ENCODE measurements at places on chromosomes 2 and 18. TPM values are rescaled to one million over a fixed set of nuclear protein-coding genes. Genes with fewer than 3 reads are reported as not detected.

- no peak overlapping the region for H3K4me3 ChIP-seq
- no peaks in the 10 kb centered on the region for H3K36me3 ChIP-seq
- peaks cover 4% of the 10 kb centered on the region for H3K27me3 ChIP-seq
- no peak overlapping the region for H3K27ac ChIP-seq
Observed at GRCh38 chr2:232955856-232956255, 57.2 kb downstream of the NGEF start.

Gene NYAP2
- polyA plus RNA-seq = 0.31 TPM

- no peaks in the 10 kb centered on the region for H3K27me3 ChIP-seq
- DNase-seq = no peak
- H3K36me3 ChIP-seq = no peaks in the 10 kb centered on the region
- no peak overlapping the region for H3K4me3 ChIP-seq
- no peaks in the 10 kb centered on the region for H3K4me1 ChIP-seq
Observed at GRCh38 chr2:4217737-4218136, 514.4 kb downstream of the DCDC2C start.

Gene FEV
- polyA plus RNA-seq = not detected

Gene HSBP1L1
- polyA plus RNA-seq = 5.6 TPM

- H3K27me3 ChIP-seq = no peaks in the 10 kb centered on the region
- H3K4me1 ChIP-seq = no peaks in the 10 kb centered on the region
- H3K27ac ChIP-seq = no peak overlapping the region
- no peak for DNase-seq
- no peaks in the 10 kb centered on the region for H3K36me3 ChIP-seq
Observed at GRCh38 chr18:57898506-57899124, 95.5 kb upstream of the ATP8B1 start.

DNA sequence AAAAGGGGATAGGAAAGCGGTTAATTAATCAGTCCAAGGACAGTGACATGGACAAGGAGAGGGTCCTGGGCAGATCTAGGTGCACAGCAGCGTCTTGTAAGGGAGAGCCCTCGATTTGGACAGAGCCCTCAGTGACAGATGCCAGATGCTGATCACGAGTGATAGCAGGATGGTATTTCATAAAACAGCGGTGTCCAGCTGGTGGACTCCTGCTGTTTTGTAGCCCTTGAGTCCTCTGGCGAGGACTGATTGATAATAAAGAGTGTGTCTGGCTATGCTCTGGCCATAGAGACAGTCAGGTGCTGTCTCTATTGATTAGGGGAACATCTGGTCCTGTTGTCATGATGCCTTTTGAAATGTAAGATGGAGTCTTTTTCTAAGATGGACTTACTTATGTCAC, 180.7 kb downstream of the NCK2 start:
- H3K4me3 ChIP-seq = no peak overlapping the region
- H3K27ac ChIP-seq = no peak overlapping the region
- DNase-seq = no peak
- H3K36me3 ChIP-seq = no peaks in the 10 kb centered on the region

- no peak overlapping the region for H3K4me3 ChIP-seq
- no peak for DNase-seq
- H3K27ac ChIP-seq = no peak overlapping the region
- H3K27me3 ChIP-seq = no peaks in the 10 kb centered on the region
Observed at GRCh38 chr2:159185401-159186130, 100.9 kb downstream of the WDSUB1 start.

Gene ST8SIA5
- polyA plus RNA-seq = 5.2 TPM

Gene SEPTIN2
- polyA plus RNA-seq = 262 TPM

GRCh38 chr2:3037196-3038194, 340.1 kb downstream of the EIPR1 start:
- no peaks in the 10 kb centered on the region for H3K36me3 ChIP-seq
- DNase-seq = no peak
- H3K4me3 ChIP-seq = no peak overlapping the region
- peaks cover 20% of the 10 kb centered on the region for H3K4me1 ChIP-seq

DNA sequence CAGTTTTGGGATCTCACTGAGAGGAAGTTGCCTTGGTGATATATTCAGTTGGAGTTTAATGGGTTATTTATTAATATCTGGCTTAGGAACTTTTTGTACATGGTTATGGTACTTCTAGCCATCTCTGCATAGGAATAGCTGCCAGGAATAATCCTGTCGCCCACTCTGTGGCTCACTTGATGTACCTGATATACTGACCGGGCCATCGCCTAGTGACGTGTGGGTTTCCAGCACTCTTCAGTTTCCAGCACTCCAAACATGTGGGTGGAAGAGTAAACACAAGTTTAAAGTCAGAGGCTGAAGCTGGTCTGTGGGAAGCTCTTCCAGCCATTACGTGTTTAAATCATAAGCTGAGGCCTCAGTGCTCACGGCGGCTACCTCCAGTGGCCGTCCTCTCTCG, 44.3 kb upstream of the AGAP1 start:
- H3K4me1 ChIP-seq = peaks cover 5% of the 10 kb centered on the region
- DNase-seq = no peak
- H3K36me3 ChIP-seq = no peaks in the 10 kb centered on the region
- no peak overlapping the region for H3K4me3 ChIP-seq

GRCh38 chr2:59047373-59047995, 806.4 kb upstream of the FANCL start:
- peak overlapping the region; percentile 32 for H3K27ac ChIP-seq
- no peak overlapping the region for H3K4me3 ChIP-seq
- no peaks in the 10 kb centered on the region for H3K27me3 ChIP-seq
- no peaks in the 10 kb centered on the region for H3K36me3 ChIP-seq
- DNase-seq = peak; percentile 91

Gene GALNT14
- polyA plus RNA-seq = 2.6 TPM

Gene IL36B
- polyA plus RNA-seq = not detected

Gene ANKZF1
- polyA plus RNA-seq = 22.5 TPM

Gene FER1L5
- 2.0 TPM for polyA plus RNA-seq

- H3K4me1 ChIP-seq = peaks cover 8% of the 10 kb centered on the region
- no peak overlapping the region for H3K27ac ChIP-seq
- H3K36me3 ChIP-seq = no peaks in the 10 kb centered on the region
- H3K4me3 ChIP-seq = no peak overlapping the region
- DNase-seq = no peak
- H3K27me3 ChIP-seq = peaks cover 12% of the 10 kb centered on the region
Observed at GRCh38 chr2:239608723-239609122, 207.9 kb upstream of the HDAC4 start.

DNA sequence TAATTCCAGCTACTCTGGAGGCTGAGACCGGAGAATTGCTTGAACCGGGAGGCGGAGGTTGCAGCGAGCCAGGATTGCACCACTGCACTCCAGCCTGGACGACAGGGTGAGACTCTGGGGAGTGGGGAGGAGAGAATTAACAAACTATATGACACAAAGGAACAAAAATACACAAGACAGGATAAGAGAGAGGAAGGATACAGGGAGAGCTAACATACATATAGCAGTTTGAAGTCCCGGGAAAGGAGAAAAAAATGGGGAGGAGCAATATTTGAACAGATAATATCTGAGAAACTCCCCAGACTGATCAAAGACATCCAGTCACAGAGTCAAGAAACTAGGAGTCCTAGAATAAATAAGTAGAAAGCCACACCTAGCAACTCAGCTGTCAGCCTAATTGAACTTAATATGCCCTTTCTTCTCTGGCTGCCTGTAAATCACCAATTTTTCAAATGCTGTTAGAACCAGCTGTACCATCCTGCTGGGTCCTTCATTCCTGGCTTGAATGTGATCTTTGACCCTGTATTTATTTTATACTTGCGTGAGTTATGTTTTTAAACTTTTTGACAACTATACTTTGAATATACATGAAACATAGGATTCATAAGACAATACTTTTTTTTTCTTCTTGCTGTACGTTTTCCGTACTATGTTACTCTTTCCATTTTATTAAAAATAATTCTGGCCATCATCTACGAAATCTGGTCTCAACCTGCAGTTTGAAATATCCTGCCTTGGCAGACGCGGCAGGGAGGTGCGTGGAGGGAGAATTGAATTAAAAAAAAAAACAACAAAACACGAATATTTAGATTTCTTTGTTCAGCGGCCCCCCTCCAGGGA, 876 bp upstream of the CYP27A1 start:
- H3K36me3 ChIP-seq = no peaks in the 10 kb centered on the region
- no peaks in the 10 kb centered on the region for H3K27me3 ChIP-seq
- peak overlapping the region; percentile 75 for H3K4me3 ChIP-seq
- peak; percentile 45 for DNase-seq

Gene POLE4
- polyA plus RNA-seq = 53.6 TPM

GRCh38 chr2:181041661-181042060, 61.3 kb downstream of the UBE2E3 start:
- no peaks in the 10 kb centered on the region for H3K36me3 ChIP-seq
- H3K4me1 ChIP-seq = no peaks in the 10 kb centered on the region
- no peak overlapping the region for H3K4me3 ChIP-seq
- no peaks in the 10 kb centered on the region for H3K27me3 ChIP-seq
- no peak overlapping the region for H3K27ac ChIP-seq

Gene UNC50
- 27.7 TPM for polyA plus RNA-seq

Gene RAB27B
- polyA plus RNA-seq = 1.1 TPM

GRCh38 chr18:42157420-42157819, 202.4 kb downstream of the PIK3C3 start:
- H3K27ac ChIP-seq = no peak overlapping the region
- no peaks in the 10 kb centered on the region for H3K27me3 ChIP-seq
- DNase-seq = no peak
- H3K36me3 ChIP-seq = no peaks in the 10 kb centered on the region
- H3K4me1 ChIP-seq = no peaks in the 10 kb centered on the region

- no peaks in the 10 kb centered on the region for H3K27me3 ChIP-seq
- H3K4me3 ChIP-seq = no peak overlapping the region
- peak; percentile 29 for DNase-seq
- H3K4me1 ChIP-seq = no peaks in the 10 kb centered on the region
- H3K36me3 ChIP-seq = no peaks in the 10 kb centered on the region
Observed at GRCh38 chr2:72367530-72368225, 220.0 kb upstream of the CYP26B1 start.

GRCh38 chr2:186442885-186443284, 43.2 kb upstream of the ZC3H15 start:
- no peaks in the 10 kb centered on the region for H3K36me3 ChIP-seq
- no peak overlapping the region for H3K4me3 ChIP-seq
- no peak overlapping the region for H3K27ac ChIP-seq

Gene CAPN13
- 0.05 TPM for polyA plus RNA-seq

Gene PLEKHA3
- polyA plus RNA-seq = 11.9 TPM

- DNase-seq = no peak
- no peaks in the 10 kb centered on the region for H3K36me3 ChIP-seq
- no peak overlapping the region for H3K27ac ChIP-seq
- no peak overlapping the region for H3K4me3 ChIP-seq
- H3K4me1 ChIP-seq = no peaks in the 10 kb centered on the region
- H3K27me3 ChIP-seq = no peaks in the 10 kb centered on the region
Observed at GRCh38 chr18:55000529-55000928, 41.3 kb upstream of the CCDC68 start.

DNA sequence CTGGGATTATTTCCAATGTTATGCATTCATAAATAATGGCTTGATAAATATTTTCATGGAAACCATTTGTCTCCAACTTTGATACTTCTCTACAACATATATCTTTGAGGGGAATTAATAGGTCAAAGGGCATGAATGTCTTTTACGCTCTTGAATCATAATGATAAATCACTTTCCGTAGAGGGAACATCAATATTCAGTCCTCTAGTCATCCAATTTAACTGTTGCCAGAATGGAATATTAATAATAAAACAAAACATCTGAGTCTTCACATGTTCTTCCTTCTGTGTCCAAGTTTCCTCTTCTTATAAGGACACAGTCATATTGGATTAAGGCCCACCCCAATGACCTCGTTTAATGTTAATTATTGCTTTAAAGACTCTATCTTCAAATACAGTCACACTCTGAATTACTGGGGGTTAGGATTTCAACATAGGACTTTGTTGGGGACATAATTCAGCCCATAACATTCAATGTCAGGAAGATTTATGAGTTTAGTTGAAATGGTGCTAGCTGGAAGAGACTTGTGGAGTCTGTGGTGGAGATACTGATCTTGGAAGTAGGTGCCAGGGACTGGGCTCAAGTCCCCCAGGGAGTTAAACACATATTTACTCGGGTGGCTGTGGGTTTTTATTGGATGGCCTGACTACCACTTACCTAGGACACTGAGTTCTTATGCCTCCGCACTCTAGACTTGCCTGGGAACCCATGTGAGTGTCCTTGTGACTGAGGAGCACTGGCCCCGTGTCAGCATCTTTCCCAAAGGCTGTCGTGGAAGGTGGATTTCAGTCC, 85.0 kb upstream of the SEC11C start:
- H3K4me3 ChIP-seq = no peak overlapping the region
- H3K36me3 ChIP-seq = no peaks in the 10 kb centered on the region
- no peak overlapping the region for H3K27ac ChIP-seq
- no peaks in the 10 kb centered on the region for H3K27me3 ChIP-seq

- no peaks in the 10 kb centered on the region for H3K4me1 ChIP-seq
- H3K27ac ChIP-seq = no peak overlapping the region
- no peak for DNase-seq
- H3K36me3 ChIP-seq = no peaks in the 10 kb centered on the region
- H3K4me3 ChIP-seq = no peak overlapping the region
Observed at GRCh38 chr18:60112369-60112768, 212.6 kb downstream of the PMAIP1 start.

DNA sequence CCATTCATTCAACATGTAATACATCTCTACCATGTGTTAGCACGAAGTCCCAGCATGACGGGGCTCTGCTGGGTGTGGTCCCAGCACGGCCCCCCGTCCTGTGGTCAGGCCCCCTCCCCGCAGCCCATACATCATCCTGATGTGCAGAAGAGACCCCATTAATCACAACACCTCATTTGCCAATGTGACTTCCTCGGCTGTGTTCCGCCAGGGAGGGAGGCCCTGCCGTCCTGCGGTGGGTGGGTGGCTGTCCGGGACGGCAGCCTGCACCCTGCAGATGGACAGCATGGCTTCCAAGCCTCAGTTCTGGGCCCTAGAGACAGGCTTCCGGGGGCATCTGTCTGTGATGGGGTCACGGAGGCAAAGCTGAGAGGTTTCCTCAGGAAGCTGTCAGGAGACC, 254.0 kb downstream of the CYP26B1 start:
- no peak for DNase-seq
- no peaks in the 10 kb centered on the region for H3K36me3 ChIP-seq
- peaks cover 14% of the 10 kb centered on the region for H3K4me1 ChIP-seq
- peaks cover 3% of the 10 kb centered on the region for H3K27me3 ChIP-seq
- no peak overlapping the region for H3K4me3 ChIP-seq

GRCh38 chr2:43426305-43427031, 169.4 kb downstream of the THADA start:
- no peak overlapping the region for H3K4me3 ChIP-seq
- peak; percentile 83 for DNase-seq
- H3K4me1 ChIP-seq = no peaks in the 10 kb centered on the region
- no peaks in the 10 kb centered on the region for H3K27me3 ChIP-seq
- peak overlapping the region; percentile 15 for H3K27ac ChIP-seq
